Renal cortex interstitium (tissue), 15 donors: ENCODE measurements at places on chromosomes 16 and 17. TPM values are rescaled to one million over a fixed set of nuclear protein-coding genes. Genes with fewer than 3 reads are reported as not detected.
A peak's percentile ranks its signal among the peaks of the same experiment; 100 is the strongest.

DNA sequence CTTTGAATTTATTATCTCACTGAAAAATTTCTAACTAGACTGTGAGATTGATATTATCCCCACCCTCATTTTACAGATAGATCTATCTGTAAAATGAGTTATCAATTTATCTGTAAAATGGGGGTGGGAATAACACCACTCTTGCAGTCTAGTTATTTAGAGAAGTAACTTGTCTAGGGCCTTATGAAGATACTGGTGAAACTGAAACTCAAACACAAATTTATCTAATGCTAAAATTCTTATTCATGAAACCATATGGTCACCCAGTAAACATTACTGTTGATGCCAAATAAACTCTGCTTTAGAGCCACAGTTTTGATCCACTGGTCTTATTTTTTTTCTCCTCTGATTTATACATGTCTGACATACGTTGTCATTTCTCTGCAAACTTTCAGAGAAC is 52.1 kb upstream of the SMIM36 start:
- DNase-seq: no peak

DNA sequence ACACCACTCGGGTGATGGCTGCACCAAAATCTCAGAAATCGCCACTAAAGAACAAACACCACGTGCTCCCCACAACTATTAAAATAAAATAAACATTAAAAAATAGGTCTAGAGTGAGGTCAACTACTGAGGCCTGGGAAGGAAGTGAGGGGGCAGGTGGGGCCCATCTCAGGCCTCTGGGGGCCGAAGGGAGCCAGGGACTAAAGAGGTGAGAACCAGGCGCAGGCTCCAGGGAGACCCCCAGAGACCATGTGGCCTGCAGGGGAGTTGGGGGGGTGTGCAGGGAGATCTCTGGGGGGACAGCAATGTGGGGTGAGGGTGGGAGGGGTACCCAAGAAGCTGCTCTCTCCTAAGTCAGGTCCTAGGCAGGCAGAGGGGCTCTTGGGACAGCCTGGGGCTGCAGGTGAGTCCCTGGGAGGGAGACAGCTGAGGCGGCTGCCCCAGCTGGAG is 111.3 kb upstream of the SMURF2 start:
- no peak for DNase-seq

DNA sequence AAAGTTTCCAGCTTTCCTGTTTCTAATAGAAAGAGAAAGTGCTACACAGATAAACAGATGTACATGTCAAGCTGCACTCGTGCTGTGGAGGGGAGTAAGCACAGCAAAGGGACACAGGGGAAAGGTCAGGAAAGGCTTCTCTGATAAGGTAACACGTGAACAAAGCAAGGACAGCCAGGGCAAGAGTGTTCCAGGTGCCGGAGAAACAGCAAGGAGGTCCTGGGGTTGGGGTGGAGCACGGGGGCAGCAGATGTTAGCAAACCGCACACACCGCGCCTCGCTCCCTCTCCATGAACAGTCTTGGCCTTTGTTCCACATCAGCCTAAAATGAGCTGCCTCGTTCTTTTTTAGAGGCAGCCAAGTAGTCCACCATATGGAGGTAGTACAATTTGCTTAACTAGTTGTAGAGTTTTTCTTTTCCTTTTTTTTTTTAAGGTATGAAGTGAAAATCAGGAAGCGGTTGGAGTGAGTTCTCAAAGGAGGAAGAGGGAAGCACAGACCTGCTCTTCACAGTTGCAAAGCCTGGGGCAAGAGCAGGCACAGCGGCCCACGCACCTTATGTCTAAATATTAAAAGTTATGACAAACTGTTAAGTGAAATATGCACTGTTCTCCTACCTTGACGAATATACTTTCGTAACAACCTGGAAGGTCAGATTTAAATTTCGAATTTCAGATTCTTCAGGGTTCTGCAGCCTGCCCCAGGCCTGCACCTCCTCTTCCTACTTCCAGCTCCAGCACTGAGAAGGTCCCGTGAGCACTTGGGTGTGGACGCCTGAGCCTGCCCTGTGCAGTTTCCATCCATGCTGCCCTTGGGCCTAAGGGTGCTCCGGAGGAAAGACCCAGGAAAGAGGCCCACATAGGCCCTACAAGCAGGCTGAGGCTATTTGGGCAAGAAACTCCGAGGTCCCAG is 41.5 kb upstream of the RPH3AL start:
- DNase-seq: no peak

GRCh38 chr16:12341423-12341822 is 364.9 kb downstream of the SNX29 start:
- DNase-seq: no peak

DNA sequence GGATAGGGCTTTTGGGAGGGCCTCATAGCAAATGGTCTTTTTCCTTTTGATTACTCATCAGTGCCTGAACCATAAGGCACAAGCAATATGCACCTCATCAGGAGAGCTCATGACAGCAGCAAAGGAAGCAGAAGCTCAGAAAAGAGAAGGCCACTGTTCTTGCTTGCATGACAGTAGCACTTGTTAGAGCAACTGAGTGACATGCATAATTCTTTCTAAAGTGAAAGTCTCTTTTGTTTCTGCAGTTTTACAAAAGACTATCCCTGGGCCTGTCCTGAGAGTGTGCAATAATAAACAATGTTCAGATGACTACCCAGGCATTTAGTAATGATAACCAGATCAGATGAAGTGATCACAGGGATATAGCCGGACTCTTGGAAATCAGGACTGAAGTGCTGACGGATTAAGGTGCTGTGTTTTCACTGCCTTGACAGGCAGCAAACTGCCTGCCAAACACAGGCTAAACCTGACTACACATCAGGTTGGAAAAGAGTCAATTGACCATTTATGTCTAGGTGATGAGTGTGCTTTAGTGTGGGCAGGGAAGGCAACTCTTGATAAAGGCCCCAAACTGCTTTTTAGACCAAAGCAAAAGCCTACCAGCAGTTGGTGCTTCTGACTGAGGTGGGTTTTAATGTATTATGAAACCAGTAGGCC is 1860.3 kb downstream of the TP53TG3F start:
- no peak for DNase-seq

GRCh38 chr17:54900457-54901229 is at the start of gene TOM1L1:
Gene TOM1L1 (plus strand): TSS chr17:54900852. CDS start chr17:54900866, 14 bp downstream.
- DNase-seq: peak; percentile 57

GRCh38 chr17:2181206-2181896 is 122.2 kb downstream of the SMG6 start:
- no peak for DNase-seq

GRCh38 chr16:49857423-49858181 is 1.7 kb upstream of the ZNF423 start:
- peak; percentile 60 for DNase-seq

- DNase-seq: no peak
Observed at GRCh38 chr16:71426069-71426879, 15.6 kb downstream of the TLE7 start.

- DNase-seq: no peak
Observed at GRCh38 chr17:16418685-16419068, 3.3 kb downstream of the TRPV2 start.

GRCh38 chr16:87689956-87690465 is 75.8 kb downstream of the KLHDC4 start:
- DNase-seq: no peak

- peak; percentile 94 for DNase-seq
Observed at GRCh38 chr17:44503147-44504029, at the start of gene GPATCH8. Gene GPATCH8 (minus strand): TSS chr17:44503406. CDS start chr17:44503370, 36 bp downstream.

- DNase-seq: peak; percentile 24
Observed at GRCh38 chr16:56332464-56333079, 92.8 kb downstream of the AMFR start.

DNA sequence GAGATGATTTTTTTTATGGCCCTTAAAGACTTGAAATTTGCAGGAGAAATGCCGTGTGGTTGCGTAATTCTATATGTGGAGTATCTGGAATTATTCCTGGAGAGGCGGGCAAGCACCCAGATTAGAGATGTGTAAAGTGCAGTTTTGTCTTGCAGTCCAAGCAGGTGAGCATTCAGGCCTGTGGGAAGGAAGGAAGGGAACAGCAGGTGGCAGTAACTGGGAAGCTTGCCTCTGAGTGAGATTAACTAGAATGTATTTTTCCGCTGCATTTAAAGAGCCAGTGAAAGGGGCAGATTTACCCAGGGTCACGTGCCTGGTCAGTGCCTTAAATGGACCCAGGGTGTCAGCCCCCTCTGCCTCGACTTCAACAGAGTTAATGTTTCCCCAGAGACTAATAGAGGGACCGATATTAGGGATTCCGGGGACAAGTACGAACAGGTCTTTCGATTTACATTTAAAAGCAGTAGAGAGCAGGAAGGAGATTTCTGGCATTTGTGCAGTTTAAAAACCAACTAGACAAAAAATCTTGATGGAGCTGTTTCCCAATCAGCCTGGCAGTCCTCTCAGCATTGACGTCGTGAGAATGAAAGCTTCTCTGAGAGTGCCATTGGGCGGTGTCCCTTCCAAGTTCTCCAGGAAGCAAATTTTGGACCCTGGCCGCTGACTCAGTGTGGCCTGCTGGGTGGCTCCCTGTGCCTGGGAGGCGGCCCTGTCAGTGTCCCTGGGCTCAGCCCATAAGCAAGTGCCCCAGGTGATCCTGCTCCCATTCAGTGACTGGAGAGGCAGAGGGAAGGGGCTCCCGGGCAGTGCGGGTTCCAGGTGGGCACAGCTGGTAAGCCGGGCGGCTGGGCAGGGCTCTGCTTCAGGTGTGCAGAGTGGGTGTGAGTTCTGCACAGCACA is 38.2 kb downstream of the KSR1 start:
- DNase-seq: no peak

DNA sequence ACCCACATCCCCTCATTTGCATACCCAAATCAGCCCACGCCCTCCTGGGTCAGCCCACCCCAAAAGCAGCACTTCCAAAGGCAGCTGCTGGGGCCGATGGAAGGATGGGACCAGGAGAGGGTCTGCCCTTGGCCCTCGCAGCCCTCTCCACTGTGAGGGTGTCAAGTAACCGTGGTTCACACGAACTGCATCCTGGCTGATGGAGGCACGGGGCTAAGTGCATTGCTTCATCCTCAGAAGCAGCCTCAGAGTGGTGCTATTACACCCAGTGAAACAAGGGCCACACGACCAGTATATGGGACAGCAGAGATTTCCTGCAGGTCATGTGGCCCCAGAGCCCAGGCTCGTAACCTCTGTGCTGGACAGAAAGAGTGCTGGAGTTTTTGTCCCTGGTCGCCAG is 13.2 kb upstream of the ATP2A3 start:
- no peak for DNase-seq

- no peak for DNase-seq
Observed at GRCh38 chr17:8662973-8663372, 32.4 kb upstream of the MYH10 start.

DNA sequence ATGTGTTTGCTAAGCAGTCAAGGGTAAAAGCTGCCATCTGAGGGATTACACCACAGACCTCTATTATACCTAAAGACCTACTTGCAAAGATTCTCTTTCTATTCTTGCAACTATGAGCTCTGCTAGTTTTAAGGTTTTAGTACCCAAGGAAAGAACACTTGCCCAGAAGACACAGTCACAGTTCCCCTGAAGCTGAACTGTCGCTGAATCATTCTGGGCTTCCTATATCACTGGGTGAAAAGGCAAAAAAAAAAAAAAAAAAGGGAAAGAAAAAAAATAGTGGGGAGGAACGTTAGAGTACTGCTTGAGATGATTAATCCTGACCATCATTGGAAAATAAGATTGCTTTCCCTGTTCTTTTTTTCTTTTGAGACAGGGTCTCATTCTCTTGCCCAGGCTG is 37.9 kb downstream of the LYRM1 start:
- DNase-seq: no peak

DNA sequence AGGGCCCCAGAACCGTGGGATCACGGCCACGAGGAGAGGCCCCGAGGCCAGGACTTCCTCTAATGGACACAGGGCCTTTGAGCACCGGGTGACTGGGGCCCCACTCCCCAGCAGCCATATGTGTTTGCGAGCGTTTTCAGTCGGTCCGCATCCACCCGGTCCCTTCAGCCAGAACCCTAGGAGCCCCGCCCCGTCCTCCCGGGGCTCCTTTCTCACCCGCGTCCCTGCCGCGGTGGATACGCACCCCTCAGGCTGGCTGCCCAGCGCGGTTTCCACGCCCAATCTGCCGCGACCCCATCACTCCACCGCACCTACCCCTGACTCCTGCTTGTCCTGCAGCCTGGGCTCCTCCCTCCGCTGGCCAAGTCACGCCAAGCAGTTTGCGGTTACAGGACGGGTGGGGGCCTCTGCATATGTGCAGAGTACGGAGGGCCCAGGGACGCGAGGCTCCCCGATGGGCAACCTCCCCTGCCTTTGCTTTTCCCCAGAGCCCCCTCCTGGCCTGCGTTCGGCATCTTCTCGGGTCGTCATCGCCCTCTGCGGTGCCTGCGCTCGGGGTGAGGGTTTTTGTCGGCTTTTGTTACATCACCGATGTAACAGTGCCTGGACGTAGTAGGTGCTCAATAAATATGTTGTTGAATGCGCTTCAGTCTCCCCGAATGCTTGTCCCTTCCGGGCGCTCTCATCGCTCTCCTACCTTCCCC is 1.0 kb upstream of the TTYH2 start:
- DNase-seq: no peak

- no peak for DNase-seq
Observed at GRCh38 chr16:1149101-1149636, 3.7 kb upstream of the CACNA1H start.

The SLC5A10 gene
- 0.40 TPM for polyA plus RNA-seq

The AGRP gene
- polyA plus RNA-seq: not detected

The KRT17 gene
- 1.6 TPM for polyA plus RNA-seq

The C17orf67 gene
- 1.3 TPM for polyA plus RNA-seq

The PRSS53 gene
- polyA plus RNA-seq: 1.2 TPM

The TAT gene
- 0.11 TPM for polyA plus RNA-seq

The COX10 gene
- 19.0 TPM for polyA plus RNA-seq

The KCNJ18 gene
- polyA plus RNA-seq: not detected

The CIITA gene
- polyA plus RNA-seq: 5.0 TPM

The ABI3 gene
- polyA plus RNA-seq: 5.6 TPM
